ENCODE measurements at places on chromosomes 2 and 18.

GRCh38 chr18:37452015-37452414, 113.6 kb downstream of the CELF4 start:
- DNase-seq = no peak

- DNase-seq = no peak
These were observed 13.4 kb downstream of the PPP1R1C start for GRCh38 chr2:181998891-181999654.

- DNase-seq = no peak
These were observed 39.0 kb downstream of the FBXO48 start for GRCh38 chr2:68428126-68428525.

GRCh38 chr18:2636126-2636631, 19.3 kb upstream of the SMCHD1 start:
- no peak for DNase-seq

DNA sequence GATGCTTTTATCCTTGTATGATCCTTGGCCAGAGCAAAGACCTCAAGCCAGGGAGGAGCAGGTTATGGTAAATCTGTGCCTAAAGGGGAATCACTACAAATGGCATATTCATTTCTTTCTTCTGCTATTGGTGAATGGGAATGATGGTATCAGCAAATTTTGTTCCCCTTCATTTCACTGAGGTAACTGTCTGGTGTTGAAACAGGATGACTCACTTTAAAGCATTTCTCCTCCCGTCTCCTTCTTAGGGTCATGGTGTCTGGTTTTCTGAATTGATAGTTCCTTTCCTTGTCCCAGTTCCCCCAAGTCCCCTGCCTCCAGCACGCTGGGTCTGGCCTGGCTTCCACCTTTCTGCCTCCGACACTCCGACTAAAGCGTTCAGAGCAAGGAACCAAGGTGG, 109.2 kb downstream of the MREG start:
- DNase-seq = no peak

- no peak for DNase-seq
These were observed 114.3 kb downstream of the DYM start for GRCh38 chr18:49345931-49346696.

DNA sequence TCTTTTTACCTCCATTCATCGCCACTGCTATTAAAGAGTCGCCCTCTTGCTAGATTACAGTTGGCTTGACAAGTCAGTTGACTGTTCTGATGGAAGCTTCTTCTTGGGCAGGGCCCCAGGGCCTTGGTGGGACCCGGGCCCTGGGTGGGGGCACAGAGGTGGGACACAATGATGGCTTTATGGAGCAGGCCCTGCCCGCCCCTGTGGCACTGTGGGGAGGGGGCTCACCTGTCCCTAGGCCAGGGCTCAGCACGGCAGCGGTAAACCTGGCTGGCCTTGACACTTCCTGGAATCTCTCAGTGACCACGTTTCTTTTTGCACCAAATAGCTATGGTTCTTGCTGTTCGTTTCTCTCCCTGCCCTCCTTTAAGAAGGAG, 4.9 kb upstream of the HS6ST1 start:
- no peak for DNase-seq

- DNase-seq = no peak
These were observed 164.7 kb downstream of the ALPK2 start for GRCh38 chr18:58464104-58464625.

DNA sequence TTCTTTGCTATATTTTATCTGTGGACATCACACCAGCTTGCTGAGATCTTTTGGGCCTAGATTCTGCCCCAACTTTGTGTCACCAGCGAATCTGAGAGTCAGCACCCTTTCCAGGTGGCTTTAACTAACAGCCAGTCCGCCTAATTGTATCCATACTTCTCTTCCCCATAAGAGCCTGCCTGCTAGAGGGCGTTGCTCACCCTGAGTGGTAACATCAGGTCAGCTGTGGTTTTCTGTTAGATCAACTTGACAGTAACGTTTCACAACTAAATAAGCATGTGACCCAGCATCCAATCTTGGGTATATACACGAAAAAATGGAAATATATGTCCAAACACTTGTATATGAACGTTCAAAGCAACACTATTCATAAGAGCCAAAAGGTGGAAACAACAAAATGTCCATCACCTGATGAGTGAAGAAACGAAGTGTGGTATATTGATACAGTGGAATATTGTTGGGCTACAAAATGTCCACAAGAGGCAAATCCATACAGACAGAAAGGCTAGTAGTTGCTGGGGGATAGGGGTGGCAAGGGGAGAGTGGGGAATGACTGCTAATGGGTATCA, 24.9 kb downstream of the EFHD1 start:
- DNase-seq = no peak

- no peak for DNase-seq
These were observed 198.7 kb downstream of the PDE11A start for GRCh38 chr2:177873915-177874314.

- DNase-seq = peak; percentile 78
These were observed 41.4 kb downstream of the IL1R2 start for GRCh38 chr2:102033031-102033749.

DNA sequence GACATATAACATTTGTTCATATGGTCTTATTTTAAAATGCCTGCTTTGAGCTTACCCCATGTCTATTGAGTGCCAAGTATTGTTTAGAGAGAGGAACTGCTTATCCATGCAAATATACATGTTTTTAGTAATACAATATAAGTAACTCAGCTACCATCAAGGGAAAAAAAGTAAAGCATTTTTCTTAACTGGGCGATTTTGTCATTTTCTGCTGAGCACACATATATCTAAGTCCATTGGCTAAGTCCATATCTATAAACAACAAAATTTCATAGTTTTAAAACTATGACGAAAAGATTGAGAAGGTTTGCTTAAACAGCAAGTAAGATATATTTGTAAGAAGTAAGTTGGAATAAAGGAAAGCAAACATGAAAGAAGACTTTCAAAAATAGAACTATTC, 82.7 kb downstream of the CALCRL start:
- no peak for DNase-seq

- no peak for DNase-seq
These were observed 131.5 kb upstream of the DLX2 start for GRCh38 chr2:172233987-172234715.

DNA sequence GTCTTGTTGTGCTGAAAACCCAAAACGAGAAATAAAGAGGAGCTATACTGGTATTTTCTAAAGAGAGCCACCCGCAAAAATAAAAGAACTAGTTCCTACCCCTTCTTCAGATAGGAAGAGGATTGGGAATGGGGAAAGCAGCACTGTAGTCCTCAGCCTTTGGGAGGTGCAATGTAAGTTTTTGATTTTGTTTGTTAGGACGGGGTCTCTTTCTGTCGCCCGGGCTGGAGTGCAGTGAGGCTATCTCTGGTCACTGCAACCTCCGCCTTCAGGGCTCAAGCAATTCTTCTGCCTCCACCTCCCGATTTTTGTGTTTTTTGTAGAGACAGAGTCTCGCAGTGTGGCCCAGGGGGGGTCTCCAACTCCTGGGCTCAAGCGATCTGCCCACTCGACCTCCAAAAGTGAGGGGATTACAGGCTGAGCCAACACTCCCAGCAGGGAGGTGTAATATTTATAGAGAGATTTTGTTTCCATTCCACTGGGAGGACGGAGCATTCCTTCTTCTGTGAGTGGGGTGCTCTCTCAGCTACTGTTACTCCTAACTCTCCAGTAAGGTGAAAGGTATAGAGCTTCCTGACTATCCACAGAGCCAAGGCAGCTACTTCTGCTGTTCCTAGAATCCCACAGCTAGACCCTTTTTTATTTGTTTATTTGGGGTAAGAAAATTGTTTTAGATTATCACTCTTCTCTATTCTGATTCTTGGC, 13.1 kb upstream of the GULP1 start:
- DNase-seq = no peak

GRCh38 chr2:155095613-155096012, 397.1 kb downstream of the KCNJ3 start:
- no peak for DNase-seq

DNA sequence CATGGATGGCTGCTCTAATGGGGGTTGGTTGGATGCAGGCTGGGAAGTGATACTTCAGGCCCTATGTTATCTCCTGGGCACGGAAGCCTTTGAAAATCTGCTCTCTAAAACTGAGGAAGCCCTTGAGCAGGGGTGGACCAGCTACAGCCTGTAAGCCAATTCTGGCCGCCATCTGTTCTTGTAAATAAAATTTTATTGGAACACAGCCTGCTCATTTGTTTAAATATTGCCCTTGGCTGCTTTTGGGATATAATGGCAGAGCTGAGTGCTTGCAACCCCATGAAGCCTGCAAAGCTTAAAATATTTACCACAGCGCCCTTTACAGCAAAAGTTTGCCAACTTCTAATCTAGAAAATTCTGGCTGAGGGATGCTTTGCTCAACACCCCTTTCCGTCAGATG, 11.9 kb upstream of the IGFBP2 start:
- DNase-seq = no peak

- peak; percentile 22 for DNase-seq
These were observed 325.2 kb downstream of the DYSF start for GRCh38 chr2:71778514-71778913.

DNA sequence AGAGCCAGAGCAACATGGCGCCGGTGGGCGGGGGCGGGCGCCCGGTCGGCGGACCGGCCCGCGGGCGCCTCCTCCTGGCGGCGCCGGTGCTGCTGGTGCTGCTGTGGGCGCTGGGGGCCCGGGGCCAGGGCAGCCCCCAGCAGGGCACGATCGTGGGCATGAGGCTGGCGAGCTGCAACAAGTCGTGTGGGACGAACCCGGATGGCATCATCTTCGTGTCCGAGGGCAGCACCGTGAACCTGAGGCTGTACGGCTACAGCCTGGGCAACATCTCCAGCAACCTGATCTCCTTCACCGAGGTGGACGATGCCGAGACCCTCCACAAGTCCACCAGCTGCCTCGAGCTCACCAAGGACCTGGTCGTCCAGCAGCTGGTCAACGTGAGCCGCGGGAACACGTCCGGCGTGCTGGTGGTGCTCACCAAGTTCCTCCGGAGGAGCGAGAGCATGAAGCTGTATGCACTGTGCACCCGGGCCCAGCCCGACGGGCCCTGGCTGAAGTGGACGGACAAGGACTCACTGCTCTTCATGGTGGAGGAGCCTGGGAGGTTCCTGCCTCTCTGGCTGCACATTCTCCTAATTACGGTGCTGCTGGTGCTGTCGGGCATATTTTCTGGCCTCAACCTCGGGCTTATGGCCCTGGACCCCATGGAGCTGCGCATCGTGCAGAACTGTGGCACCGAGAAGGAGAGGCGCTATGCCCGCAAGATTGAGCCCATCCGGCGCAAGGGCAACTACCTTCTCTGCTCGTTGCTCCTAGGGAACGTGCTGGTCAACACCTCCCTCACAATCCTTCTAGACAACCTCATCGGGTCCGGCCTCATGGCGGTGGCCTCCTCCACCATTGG, 507 bp downstream of the CNNM4 start:
- no peak for DNase-seq

GRCh38 chr2:179936654-179937053, 70.4 kb downstream of the CWC22 start:
- DNase-seq = peak; percentile 70

DNA sequence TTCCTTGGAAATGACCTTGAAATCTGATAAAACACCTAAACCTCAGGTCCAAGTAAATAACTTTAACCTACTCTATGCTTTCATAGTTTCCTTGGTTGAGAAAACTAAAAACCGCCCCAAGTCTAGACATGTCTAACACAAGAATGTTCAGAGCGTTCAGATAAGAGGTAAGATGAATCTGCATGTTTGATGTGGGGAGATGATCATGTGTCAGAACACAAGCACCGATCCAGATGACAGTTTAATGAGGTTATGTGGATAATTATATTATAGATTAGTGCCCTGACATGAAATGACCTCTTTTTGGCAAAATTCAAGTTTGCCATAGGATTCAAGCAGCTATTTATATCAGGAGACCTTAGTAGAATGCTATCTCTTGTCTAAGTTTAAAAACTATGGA, 729.8 kb upstream of the SOX11 start:
- no peak for DNase-seq

DNA sequence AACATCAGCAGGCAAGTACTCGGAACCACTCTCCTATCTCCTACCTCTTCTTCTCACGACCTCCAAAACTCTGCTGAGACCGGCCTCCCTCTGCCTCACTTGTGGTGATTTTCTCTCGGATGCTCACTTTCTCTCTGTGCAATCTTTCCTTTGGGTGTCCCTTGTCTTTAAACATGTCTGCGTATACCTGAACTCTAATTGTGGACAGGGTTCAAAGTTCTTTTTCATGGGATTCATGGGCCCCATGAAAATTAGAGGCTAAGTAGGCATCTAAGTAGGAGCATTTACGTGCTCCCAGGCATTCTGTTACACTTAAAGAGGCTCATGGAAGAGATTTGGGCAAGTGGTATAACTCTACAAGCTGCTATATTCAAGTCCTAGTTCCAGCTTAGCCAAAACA, 2.1 kb upstream of the PPP1CB start:
- no peak for DNase-seq

DNA sequence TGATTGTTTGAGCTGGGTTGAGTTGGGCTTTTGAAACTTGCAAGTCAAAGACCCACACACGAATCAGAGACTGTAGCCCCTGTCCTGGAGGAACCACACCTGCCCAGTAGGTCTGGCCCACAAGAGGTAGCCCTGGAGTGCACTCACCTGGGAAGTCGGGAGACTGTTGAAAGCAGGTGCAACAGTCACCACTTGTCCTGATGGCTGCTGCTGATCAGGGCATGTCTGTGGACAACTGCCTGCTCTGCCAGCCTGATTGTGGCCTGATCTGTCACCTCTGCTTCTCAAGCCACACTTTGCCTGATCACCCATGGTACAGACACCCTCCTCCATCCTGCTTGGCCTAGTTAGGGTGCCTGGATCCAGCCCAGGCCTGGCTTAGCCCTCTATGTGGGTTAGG, 105.0 kb upstream of the HAAO start:
- DNase-seq = no peak

GRCh38 chr18:6088432-6088831, 193.1 kb upstream of the TMEM200C start:
- DNase-seq = no peak

- DNase-seq = no peak
These were observed 13.9 kb downstream of the SPATS2L start for GRCh38 chr2:200320344-200320743.

- no peak for DNase-seq
These were observed 4.5 kb upstream of the RND3 start for GRCh38 chr2:150491943-150492342.

GRCh38 chr2:72276356-72276755, 128.7 kb upstream of the CYP26B1 start:
- no peak for DNase-seq

All from activated CD4-positive, alpha-beta T cell treated with anti-CD3 and anti-CD28 coated beads, Interleukin-2, amount 10 ng/mL, durations not matched to agents 24 days and 14 days (primary cell).